Activated CD4-positive, alpha-beta T cell treated with anti-CD3 and anti-CD28 coated beads for 1 hour (primary cell): ENCODE measurements at places on chromosomes 5 and 9.
A peak's percentile ranks its signal among the peaks of the same experiment; 100 is the strongest.

DNA sequence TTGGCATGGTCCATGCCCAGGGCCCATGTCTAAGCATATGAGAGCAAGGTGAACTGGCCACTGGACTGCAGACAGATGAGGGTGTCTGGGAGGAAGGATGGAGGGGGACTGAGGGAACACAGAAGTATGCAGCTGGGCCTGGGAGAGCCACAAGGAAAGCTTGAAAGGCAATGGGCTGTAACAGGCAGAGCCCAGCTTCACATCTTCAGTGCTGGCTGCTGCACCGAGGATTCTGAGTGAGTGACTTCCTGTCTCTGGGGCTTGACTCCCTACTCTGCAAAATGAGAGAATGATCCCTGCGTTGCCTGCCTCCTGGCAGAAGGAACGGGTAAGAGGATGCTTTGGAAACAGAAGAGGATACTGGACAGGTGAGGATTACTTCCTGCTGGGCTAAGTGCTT lies 29.0 kb downstream of the COL15A1 start:
- no peak for DNase-seq

DNA sequence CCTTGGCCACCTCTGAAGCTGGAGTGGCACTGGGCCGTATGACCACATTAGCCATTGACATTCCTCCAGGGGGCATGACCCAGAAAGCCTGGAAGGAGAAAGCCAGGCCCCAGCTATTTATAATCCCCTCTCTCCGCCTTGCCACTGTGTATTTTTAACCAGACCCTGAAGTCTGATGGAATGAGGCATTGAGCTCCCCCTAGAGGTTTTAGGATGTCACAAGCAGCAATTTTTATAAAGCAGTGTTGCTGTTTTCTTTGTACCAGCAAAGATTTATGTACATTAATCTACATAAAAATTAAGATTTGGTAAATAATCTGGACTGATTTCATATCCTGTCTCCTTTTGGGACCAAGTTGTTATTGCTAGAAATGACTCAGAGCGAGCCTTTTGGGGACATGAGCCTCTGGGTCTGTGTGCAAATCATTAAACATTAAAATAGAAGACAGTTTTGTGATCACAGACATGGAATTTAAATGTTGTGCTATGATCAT lies 127.1 kb downstream of the TRIO start:
- DNase-seq: no peak

- DNase-seq: no peak
These were observed 740.5 kb upstream of the SEMA6A start for GRCh38 chr5:117315170-117315569.

DNA sequence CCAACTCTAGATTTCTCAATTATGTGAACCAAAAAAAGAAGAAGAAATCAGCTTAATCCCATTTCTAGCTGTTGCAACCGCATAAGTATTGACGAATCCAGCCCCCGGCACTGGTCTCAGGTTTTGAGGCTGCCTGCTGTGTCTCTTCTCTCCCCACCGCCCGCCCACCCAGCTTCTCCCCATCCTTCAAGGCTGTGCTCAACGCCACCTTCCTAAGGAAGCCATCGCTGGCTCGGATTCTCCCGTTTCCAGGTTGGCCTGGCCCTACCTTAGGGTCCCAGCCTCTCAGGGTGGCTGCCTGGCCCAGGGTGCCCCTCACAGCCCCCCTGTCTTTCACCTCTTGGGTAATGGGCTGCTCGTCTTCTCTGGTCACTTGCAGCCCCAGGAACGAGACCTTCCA lies 77.8 kb downstream of the HRH2 start:
- no peak for DNase-seq

DNA sequence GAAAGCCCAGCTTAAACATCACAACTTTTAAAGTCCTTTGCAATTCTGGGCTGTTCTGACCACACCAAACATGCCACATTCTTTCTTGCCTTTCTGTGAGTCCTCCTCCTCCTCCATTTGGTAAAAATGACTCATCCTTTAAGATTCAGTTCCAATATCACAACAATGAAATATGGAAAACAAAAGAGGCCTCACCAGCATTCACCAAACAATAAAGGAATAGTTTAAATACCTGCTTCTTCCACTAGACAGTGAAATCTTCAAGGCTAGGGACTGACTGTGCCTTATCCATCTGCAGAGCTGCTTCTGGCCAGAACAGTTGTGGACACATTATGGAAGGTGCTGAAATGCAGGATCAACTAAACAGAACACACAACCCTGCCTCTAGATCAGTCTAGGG lies 36.0 kb downstream of the NR6A1 start:
- no peak for DNase-seq

GRCh38 chr5:80172067-80172695 lies 83.7 kb downstream of the SERINC5 start:
- no peak for DNase-seq

- DNase-seq: peak; percentile 33
These were observed 24.0 kb downstream of the PTGES2 start for GRCh38 chr9:128103589-128103962.
